Gastroesophageal sphincter (tissue), 4 donors: ENCODE measurements at places on chromosomes 2 and 18.

- ATAC-seq = no peak
Observed at GRCh38 chr2:8255448-8255800, 426.4 kb upstream of the ID2 start.

GRCh38 chr18:75378376-75379315 is 48.9 kb downstream of the SMIM21 start:
- no peak for ATAC-seq

- no peak for ATAC-seq
Observed at GRCh38 chr2:222603501-222603900, 52.4 kb downstream of the FARSB start.

- ATAC-seq = no peak
Observed at GRCh38 chr2:234741976-234742375, 209.8 kb upstream of the SH3BP4 start.

DNA sequence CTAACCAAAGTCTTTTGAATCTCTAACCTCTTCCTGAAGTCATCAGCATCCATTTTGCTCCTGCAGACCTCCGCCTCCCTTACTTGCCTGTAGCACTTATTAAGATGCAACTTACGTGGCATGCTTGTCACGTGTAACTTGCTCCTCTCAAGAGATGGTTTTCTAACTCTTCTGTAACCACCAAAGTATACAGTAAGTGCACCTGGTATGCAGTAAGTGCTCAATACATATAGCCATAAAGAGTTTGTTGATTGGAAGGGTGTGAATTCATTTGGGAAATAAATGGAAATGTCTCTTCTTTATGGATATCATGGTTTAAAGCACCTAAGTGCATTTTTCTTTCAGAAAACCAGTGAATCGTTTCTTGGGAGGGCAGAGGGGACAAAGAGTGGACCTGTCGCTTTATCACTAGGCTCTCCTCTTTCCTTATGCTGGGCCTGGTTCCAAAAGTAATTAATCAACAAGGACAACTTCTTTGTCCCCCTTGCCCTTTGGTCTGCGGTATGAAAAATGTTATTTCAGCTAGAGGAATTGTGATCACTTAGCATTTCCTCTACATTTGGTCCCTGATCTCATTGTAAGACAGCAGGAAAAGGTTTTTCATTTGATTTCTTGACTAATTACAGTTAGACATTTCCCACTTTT is 370.0 kb upstream of the SPRED2 start:
- no peak for ATAC-seq

DNA sequence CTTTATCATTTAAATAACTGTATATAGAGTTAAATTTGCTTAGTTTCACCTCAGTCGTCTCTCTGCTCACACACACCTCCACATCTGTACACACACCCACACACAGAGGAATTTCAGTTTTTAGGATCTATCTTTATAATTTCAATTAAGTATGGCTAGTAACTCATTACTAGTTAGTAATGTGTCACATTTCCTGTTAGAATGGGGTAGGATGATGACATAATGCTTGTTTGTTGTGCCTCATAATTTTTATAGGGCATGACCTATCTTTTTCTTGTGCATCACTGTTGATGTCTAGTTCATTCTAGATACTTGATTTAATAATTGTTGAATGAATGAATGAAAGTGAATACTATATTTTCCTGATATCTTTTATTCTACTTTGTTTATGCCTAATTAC is 108.6 kb downstream of the AGPS start:
- no peak for ATAC-seq

- peak; percentile 47 for ATAC-seq
Observed at GRCh38 chr2:201180010-201180409, 2.9 kb upstream of the CASP10 start.

DNA sequence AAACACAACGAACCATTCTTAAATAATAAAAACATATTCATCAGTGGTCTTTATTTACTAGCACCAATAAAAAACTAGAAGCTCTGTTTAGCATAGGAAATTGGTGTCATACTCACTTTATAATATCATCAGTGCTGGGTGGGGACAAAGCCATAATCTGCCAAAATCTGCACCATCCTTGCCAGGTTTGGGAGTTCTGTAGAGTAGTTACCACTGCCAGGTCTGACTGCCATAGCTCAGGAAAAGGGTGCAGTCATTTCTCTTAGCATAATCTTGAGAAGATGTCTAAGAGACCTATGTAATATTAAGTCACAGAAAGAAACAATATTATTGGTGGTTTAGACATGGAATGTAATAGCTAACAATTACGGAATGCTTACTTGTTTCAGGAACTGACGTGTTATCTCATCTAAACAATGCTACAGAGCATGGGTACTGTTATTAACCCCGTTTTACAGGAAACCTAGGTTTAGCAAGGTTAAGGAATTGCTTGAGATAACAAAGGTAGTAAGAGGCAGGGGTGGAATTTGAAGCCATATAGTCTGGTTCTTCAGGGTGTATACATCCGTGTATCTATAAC is 1.6 kb upstream of the MARCHF7 start:
- ATAC-seq = no peak

DNA sequence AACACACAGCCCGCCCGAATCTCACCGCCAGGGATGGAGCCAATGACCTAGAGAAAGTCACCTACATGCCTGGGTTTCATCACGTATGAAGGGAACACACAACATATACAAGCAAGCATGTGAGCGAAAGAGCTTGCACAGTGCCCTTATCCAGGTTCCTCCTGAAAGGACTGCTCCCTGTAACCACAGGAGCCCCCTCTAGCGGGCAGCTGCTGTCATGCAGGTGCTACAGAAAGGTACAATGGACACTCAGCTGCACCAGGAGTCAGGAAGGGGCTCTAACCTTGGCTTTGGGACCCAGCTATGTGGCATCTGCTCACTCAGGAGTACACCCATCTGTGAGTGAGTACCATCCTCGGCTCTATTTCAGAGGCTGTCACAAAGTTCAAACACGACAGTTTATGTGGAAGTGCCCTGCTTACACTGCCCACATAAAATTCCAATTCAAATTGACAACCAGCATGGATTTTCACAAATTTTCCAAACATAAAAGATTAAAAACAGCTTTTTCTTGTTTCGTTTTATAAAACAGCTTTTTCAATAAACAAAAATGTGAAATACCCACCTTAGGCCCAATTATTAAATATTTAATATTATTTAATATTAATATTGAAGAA is 3.5 kb downstream of the NDUFA10 start:
- ATAC-seq = no peak

DNA sequence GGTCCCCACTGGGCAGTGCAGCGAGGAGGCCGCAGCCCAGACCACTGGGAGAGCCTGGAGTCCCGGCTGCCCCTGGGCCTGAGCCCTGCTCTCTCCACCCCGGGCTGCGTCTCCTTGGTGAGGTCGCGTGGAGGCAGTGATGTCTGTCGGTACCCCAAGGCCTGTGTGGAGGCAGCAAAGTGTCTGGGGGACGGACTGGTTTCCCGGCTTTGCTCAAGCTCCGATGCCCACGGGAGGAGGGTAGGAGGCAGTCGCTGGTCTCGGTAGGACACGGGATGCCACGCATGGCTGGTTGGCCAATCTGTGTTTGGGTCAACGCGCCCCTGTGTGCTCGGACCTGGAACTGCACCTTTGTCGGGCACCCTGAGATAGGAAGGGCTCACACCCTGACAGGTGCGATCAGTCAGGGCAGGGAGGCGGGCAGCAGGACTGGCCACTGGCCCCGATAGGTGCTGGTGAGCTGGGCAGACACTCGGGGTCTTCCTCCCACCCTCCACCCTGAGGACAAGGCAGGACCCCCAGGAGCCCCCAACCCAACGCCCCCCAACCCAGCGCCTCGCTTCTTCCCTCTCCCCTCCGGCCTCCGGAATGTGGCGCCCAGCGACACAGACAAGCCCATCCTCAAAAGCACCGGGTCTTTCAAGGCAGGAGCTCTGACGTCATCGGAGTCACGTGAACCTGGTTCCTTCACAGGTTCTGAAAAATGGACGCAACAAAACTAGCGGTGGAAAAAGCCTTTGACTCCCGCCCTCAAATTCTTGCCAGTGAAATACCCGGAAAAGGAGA is 288.6 kb downstream of the NDUFA10 start:
- ATAC-seq = no peak

GRCh38 chr18:2223449-2223848 is 347.9 kb downstream of the METTL4 start:
- ATAC-seq = no peak

- no peak for ATAC-seq
Observed at GRCh38 chr2:10775831-10776230, 36.8 kb downstream of the PDIA6 start.

GRCh38 chr2:10501980-10502802 is 54.1 kb upstream of the ODC1 start:
- no peak for ATAC-seq

- peak; percentile 29 for ATAC-seq
Observed at GRCh38 chr2:1685078-1685956, 59.0 kb downstream of the PXDN start.

- peak; percentile 46 for ATAC-seq
Observed at GRCh38 chr2:121689356-121689755, 40.1 kb upstream of the CLASP1 start.

DNA sequence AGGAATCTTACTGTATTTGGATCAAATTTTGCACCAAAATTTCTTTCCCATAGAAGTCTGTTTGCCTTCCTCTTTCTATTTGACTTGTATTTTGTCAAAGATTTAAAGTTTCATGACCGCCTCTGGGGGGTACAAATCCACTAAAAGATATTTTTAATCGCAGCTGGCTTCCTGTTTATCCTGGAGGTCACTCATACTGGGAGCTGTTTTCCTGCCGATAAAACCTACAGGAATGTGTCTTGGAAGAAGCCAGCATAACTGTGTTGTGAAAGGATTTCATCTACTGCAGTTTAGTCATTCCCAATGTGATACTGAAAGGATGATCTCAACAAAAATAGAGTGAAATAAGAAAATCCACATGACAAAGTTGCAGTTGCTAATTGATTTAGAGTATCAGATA is 184.0 kb downstream of the RIT2 start:
- ATAC-seq = peak; percentile 60

DNA sequence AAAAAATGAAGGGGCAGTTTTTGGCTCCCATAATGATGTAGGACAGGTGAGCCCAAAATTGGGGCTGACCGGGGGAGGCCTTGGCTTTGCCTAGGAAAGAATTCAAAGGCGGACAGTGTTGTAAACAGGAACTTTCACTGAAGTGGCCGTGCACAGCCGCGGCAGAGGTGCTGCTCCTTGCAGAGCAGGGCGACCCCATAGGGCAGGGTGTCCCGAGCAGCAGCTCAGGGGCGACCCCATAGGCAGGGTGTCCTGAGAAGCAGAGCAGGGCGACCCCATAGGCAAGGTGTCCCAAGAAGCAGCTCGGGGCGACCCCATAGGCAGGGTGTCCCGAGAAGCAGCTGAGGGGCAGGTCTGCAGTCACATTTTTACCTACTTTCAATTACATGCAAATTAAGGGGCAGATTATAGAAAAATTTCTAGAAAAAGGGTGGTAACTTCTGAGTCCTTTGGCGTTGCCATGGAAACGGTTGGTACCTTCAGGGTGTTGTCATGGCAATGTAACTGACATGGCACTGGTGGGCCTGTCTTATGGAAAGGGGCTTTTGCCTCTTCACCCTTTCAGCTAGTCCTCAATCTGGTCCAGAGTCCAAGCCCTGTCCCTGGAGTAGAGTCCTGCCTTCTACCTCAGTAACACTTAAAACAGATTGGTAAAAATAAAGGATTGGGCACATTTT is 134.5 kb downstream of the FBXO15 start:
- ATAC-seq = no peak

- ATAC-seq = no peak
Observed at GRCh38 chr18:63676526-63677323, 15.0 kb upstream of the SERPINB3 start.

GRCh38 chr18:3448838-3449511 is 997 bp upstream of the TGIF1 start:
- ATAC-seq = peak; percentile 33

- ATAC-seq = no peak
Observed at GRCh38 chr2:76826691-76827090, 695.5 kb downstream of the LRRTM4 start.

GRCh38 chr2:18077704-18078103 is 199.2 kb downstream of the KCNS3 start:
- no peak for ATAC-seq

- ATAC-seq = no peak
Observed at GRCh38 chr2:231489990-231490389, 25.7 kb upstream of the NCL start.

GRCh38 chr2:23584054-23584745 is 199.2 kb downstream of the KLHL29 start:
- ATAC-seq = peak; percentile 54

GRCh38 chr2:212628586-212628985 is 90.0 kb upstream of the ERBB4 start:
- ATAC-seq = no peak

DNA sequence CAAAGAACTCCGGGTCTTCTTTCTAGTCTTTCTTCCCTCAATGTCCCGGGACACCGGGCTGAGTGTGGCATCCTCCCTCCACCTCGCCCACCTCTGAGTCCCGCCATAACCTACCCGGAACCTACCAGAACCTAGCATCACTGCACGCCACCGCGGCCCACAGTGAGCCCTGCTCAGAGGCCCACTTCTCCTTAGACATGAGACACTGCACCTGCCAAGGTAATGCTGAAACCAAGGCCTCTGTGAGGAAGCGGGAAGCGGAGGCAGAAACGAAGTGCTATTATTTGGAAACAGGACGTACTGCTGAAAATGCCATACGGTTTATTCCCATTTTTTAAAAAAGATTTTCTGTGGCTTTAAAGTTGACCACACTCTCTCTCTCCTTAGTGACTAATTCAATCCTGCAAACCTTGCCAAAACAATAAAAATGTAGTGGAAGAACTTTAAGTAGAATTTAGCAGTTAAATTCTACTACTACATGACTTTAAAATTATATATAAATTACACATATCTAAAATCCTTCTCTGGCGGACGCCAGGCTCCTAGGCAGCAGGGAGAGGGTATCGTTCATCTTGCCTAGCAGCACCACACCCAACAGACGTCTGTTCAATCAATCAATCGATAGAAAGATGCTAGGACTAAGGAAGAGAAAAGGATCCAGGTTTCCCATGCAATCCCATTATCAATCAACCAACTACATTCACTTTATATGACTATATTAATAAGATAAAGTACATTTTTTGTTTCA is 82.0 kb downstream of the ZNF516 start:
- ATAC-seq = no peak

DNA sequence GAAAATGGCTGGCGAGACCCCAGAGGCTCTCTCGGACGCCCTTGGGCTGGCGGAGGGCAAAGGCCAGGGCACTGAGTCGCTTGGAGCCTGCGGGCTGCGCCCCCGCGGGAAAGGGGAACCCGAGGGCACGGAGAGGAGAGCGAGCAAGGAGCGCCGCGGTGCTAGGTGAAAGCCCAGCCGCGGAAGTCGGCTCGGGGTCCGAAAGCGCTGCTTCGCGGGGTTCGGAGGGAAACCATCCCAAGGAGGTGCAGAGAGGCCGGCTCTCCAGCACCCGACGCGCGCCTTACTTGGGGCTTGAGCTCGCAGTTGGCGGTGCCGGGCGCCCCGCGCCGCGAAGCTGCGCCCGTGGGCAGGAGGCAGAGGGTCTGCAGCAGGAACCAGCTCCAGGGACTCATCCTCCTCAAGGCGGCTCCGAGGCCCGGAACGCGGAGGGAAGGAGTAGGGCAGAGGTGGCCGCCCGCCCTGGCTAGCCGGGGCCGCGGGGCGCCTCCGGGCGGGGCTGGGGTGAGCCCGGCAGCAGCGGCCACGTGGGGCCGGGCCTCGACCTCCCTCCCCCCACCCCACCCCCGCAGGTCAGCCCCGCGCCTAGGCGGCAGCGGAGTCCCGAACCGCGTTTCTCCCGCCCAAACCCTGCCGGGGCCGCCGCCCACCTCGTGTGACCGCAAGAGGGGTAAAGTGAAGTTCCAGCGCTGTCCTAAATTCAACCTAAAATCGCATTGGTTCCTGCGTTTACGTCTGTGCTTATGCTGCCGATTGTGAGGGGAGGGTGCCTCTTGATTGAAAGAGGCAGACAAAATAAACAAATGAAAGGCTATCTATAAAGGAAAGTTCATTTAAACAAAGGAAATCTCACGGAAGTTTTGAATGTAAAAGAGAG is at the start of gene TRABD2A:
Gene TRABD2A, minus strand, starts transcription at position 440 of the 877 bp plus-strand sequence. Its CDS starts 45 bp downstream, at position 395.
- peak; percentile 14 for ATAC-seq
